Activated naive CD8-positive, alpha-beta T cell treated with anti-CD3 and anti-CD28 coated beads, Interleukin-2, amount 50 U/mL, for 16 hours (primary cell): ENCODE measurements at places on chromosomes 4 and X.
A peak's percentile ranks its signal among the peaks of the same experiment; 100 is the strongest.

DNA sequence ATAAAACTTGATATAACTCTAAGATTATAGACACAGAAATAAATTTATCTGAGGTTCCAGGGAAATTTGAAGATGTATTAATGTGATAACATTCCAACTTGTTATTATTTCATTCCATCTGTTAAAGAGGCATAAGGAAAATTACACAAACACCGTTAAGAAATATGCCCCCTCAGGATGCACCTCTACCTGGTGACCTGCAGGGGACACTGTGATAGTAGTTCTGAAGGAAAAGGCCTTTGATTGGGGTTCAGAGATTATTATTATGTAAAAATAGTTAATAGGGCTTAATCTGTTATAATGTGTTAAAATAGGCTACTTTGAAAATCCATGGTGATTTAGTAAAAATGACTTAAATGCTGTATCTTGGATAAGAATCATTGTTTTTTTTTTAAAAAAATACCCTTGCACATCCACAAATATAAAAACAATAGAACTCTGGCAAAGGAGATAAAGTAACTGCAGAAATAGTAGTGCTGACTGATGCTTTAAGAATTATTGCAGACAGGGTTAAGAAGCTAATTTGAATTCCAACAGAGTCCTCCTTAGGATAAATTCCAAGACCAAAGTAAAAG lies 6.1 kb upstream of the ABRAXAS1 start:
- no peak for DNase-seq

DNA sequence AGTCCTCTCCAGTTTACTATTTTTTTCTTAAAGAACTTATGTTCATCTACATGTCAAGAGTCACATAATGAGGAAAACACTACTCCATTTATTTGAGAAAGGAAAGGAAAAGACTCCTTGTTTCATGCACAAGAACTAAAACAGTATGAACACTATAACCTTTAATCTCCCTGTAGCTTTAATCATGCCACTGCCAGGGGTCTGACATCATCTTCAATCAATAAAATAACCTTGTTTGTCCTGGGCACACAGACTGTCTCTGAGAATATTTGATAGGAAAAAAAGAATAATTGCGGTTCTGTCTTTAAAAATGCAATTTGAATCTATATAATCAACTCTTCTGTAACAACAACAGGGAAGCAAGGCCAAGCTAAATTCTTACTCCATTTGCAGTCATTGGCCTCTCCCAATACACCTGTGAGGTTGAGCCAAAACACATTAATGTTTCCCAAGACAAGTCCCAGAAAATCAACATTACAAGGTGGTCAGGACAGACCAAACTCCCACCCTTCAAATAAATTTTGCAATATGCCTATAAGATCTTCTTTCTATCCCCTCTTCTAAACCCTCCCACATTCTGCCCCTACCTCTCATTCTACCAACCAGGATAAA lies 13.2 kb downstream of the AMOT start:
- no peak for DNase-seq

DNA sequence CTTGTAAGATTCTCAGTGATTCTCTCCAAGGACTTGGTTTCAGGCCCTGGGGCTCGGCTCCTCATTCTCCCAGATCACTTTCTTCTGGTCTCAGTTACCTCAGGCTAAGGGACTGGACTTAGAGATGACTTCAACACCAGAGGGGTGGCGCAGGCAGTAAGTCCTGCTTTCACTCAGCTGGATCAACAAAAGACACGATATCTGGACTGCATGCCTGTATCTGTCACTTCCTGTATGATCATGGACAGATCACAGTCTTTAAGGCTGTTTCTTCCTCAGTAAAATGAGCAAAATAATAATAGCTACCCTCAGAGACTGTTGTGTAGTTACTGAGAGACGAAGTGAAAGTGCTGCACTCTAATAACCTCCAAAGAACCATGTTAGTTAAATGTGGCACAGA lies 19.5 kb upstream of the CXCR3 start:
- DNase-seq, result no peak

DNA sequence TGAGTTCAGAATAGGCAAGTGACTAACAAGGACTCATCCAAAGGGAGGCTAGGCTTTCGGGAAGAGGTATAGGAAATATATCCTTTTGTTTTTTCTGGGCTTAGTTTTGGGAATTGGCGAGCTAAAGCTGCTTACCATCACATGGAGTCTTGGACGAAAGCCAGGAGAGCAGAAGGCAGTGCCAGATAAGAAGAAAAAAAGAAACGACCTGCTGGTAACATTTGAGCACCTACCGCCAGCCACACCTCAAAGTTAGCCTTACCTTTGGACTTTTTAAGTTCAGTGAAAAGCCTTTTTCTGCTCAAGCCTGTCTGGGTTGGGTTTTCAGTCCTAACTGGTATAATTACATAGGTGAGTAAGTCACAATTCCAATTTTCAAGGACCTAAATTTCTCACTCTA lies 85.1 kb upstream of the LCORL start:
- no peak for DNase-seq

- no peak for DNase-seq
Measured at GRCh38 chrX:7264399-7264798, 116.4 kb upstream of the PUDP start.

- DNase-seq, result no peak
Measured at GRCh38 chr4:106615961-106616360, 247.4 kb upstream of the GIMD1 start.

DNA sequence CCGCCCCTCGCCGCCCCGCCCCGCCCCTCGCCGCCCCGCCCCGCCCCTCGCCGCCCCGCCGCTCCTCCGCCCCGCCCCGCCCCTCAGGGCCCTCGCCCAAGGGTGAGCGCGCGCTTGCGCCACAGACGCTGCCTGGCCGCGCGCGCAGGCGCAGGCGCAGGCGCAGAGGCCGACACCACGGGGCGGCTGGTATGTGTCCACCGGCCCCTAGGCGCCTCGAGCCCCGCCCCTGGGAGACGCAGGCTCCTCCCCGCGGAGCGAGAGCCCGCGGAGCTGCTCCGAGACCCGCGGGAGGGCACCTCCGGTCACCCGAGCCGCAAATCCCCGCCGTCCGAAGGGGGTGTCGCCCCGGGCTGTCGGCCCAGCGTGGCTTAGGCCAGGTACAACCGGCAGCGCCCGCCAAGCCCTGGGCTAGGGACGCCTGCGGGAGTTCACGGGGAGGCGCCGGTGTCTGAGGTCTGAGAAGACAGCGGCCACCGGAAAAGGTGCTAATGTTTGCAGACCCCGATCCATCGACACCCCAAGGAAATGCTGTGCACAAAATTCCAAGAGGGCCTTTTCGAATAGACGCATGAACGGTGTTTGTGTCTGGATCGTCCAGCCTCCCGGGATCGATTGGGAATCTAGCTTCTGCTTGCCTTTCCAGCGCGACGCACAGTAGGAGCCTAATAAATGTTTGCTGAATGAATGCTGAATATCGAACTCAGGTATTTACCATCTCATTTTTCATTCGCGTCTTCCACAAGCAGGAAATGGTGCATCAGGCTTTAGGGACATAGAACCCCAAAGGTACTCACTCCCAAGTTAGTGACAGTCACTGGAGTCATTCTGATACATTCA lies 473 bp upstream of the CCNQ start:
- peak; percentile 64 for DNase-seq

- no peak for DNase-seq
Measured at GRCh38 chr4:123495530-123495929, 98.9 kb downstream of the SPRY1 start.

DNA sequence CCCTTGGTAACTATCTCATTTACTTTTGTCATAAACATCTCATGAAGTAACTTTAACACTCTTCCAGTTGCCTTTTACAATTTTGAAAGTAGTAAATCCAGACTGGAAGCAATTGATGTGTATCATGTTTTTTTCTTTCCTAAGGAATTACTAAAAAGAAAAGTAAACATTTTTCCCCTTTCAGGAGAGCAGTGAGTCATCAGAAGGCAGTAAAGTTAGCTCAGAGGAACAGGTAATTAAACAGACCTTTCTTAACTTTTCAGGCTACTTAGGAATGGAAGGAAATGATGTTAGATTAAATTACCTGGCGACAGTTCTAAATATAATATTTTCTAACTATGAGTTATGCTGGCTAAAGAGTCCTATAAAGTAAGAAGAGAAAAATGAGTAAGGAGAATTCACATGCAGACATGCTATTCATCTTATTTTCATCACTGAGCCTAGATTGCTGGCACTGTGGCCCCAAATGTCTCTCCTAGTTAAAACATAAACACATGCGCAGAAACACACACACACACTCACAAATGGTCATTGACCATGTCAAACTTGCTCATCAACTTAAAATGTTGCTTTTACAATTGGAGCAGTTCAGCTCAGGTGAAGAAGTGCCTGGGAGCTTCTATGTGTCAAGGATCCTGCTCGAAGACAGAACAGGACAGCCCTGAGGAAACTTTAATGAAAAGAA lies 9.3 kb downstream of the DMP1 start:
- DNase-seq, result no peak

- DNase-seq, result no peak
Measured at GRCh38 chr4:20483416-20483815, 216.8 kb upstream of the PACRGL start.

GRCh38 chrX:10243106-10243505 lies 86.3 kb downstream of the CLCN4 start:
- no peak for DNase-seq

- no peak for DNase-seq
Measured at GRCh38 chrX:154333837-154334271, 38.3 kb downstream of the TKTL1 start.

GRCh38 chr4:84126061-84126787 lies 372.9 kb downstream of the NKX6-1 start:
- DNase-seq, result no peak

- no peak for DNase-seq
Measured at GRCh38 chr4:86414686-86415085, 54.8 kb upstream of the MAPK10 start.

GRCh38 chr4:76246025-76246424 lies 5.5 kb upstream of the FAM47E start:
- no peak for DNase-seq

GRCh38 chr4:56155432-56155831 lies 206.7 kb downstream of the CEP135 start:
- no peak for DNase-seq

- DNase-seq, result no peak
Measured at GRCh38 chr4:25158817-25159216, 1.4 kb downstream of the SEPSECS start.

DNA sequence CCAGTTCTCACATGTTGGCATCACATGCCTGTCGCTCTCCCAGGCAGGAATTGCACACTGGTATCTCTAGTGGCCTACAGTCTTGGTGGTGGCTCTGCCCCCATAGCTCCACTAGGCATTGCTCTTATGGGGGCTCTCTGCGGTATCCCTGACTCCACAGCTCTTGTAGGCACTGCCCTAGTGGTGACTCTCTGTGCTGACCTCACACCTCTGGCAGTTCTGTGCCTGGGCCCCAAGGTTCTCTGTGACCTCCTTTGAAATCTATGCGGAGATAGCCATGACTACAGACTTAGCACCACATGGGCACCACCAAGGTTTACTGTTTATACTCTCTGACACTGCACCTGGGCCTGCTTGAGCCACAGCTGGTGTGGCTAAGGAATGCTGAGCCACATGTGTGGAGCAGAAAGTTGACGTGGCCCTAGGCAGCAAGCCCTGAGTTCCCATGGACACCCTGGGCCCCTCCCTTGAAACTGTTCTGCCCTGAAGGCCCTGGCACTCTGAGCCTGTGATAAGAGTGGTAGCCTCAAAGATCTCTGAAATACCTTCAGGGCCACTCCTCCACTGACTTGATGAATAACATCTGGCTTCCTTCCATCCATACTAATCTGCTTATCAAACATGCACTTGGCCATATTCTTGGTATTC lies 8.0 kb downstream of the SLC9B1 start:
- DNase-seq, result no peak

GRCh38 chrX:109716431-109717028 lies 16.5 kb downstream of the ACSL4 start:
- DNase-seq, result no peak

GRCh38 chr4:66357316-66357715 lies 687.0 kb upstream of the EPHA5 start:
- DNase-seq, result no peak

DNA sequence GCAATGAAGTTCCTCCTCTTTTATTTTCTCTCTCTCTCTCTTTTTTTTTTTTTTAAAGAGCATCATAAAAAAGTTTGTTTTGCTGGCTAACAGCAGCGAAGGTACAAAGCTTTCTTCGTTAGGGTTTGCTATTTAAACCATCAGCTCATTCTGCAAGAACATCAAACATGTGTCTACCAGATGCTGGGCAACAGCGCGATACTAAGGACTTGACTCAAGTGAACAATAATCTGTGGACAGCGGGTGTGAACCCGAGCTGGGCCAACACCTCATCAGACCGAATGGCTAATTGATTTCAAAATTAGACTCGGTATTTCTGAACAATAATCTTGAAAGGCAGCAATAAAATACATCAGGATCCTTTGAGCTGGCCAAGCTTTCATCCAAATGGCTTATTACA lies 246.4 kb downstream of the FBXO8 start:
- no peak for DNase-seq

DNA sequence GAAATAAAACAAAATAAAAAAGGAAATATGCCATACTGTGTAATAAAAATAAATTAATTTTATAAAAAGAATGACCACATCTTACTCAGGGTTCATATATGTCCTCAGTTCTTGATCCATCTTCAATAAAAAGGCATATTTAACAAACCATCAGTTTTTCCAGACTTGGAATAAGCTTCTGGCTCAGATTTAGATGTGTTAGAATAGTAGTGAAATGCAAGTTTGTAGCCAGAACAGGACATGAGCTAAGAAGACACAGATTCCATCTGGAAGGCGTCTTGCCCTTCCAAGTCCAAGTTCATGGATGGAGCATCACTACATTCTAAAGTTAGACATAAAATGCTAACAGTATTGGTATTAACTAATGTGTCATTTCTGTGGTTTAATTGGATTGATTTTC lies 10.3 kb upstream of the LSM6 start:
- DNase-seq, result no peak

- no peak for DNase-seq
Measured at GRCh38 chrX:129640737-129641136, 14.0 kb downstream of the APLN start.

DNA sequence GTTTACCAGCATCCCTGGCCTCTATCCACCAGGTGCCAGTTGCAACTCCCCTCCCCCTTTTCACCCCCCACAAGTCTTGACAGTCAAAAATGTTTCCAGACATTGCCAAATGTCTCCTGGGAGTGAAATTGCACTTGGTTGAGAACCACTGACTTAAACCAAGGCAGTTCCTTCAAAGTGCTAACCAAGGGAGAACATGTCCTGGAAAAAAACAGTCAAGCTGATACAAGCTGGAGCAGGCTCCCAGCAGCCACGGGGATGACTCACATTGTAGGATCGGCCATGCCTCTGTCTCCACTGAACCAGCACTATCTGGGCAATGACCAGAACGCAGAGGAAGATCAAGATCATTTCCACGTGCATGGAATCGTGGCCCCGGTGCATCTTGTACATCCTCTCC lies 11.4 kb downstream of the RNF175 start:
- no peak for DNase-seq

GRCh38 chrX:68508799-68509198 lies 9.9 kb downstream of the YIPF6 start:
- DNase-seq, result no peak

- DNase-seq, result no peak
Measured at GRCh38 chr4:166165829-166166420, 292.9 kb downstream of the TLL1 start.
